ENCODE measurements at places on chromosomes 6 and 20.

DNA sequence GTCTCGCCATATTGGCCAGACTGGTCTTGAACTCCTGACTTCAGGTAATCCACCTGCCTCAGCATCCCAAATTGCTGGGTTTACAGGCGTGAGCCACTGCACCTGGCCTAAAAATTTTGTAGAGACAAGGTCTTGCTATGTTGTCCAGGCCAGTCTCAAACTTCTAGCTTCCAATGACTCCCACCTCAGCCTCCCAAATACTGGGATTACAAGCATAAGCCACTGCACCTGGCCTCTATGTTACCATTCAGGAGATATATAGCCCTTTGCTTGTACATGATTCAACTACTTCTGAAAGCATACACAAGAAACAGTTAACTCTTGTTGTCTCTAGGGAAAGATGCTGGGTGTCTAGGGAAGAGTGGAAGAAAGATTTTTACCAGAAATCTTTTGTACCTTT, 19.0 kb upstream of the NCOA3 start:
- DNase-seq: no peak

GRCh38 chr6:2890976-2891767, 11.9 kb downstream of the SERPINB9 start:
- no peak for DNase-seq

DNA sequence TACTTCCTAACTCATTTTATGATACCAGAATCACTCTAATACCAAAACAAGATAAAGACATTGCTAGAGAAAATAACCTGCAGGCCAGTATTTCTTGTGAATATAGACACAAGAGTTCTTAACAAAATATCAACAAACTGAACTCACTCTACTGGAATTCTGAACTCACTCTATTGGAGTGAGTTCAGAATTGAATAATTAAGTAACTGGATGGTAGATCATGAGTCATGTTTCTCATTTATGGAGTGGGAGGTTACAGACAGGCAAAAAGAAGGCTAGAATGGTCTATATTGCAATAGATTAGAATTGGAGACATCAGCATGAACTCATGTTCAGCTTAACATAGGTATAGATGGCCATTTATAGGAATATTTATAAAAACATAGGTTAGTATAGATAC, 26.6 kb upstream of the C6orf58 start:
- DNase-seq: peak; percentile 68

GRCh38 chr6:36544228-36544627, 3.1 kb downstream of the STK38 start:
- no peak for DNase-seq

GRCh38 chr6:52362443-52363227, 684 bp downstream of the PAQR8 start:
- peak; percentile 9 for DNase-seq

- no peak for DNase-seq
Observed at GRCh38 chr20:59577037-59577808, 27.1 kb upstream of the PHACTR3 start.

GRCh38 chr20:23585449-23585807, 17.1 kb upstream of the CST9L start:
- DNase-seq: no peak

- DNase-seq: no peak
Observed at GRCh38 chr20:58577139-58577806, 62.1 kb upstream of the APCDD1L start.

DNA sequence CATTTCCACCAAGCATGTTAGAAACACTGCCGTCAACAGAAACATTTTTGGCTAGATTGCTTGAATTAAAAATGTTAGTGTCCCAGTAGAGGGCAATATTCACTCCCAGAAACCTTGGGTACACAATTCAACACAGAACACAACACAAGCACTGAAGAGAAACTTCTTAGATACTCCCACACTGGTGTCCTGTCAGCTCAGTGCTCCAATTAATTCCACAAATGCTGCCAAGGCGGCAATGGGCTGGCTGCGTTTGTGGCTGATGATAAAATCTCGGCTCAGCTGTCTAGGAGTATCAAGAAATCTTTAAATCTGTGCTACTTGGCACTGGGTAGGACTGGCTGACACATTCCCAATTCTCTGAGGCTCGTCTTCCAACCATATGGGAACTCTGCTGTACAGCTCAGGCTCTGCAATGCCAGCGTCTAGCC, 39.3 kb downstream of the BEND3 start:
- DNase-seq: peak; percentile 12

DNA sequence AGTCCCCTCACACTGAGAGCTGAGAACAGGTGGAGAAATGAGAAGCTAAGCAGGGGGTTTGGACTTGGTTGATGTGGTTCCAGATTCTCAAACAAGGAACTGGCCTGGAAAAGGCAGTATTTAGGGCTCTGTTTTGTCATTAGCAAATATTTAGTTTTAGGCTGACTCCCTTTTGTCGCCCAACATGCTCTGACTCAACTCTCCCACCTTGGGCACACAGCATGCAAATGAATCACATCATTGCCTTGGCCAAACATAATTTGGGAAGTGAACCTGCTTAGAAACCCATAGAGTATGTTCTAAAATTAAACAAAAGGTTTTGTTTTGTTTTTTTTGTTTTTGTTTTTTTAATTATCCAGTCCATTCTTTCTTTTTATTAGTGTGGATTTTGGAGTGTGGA, 9.5 kb upstream of the UQCC2 start:
- DNase-seq: no peak

DNA sequence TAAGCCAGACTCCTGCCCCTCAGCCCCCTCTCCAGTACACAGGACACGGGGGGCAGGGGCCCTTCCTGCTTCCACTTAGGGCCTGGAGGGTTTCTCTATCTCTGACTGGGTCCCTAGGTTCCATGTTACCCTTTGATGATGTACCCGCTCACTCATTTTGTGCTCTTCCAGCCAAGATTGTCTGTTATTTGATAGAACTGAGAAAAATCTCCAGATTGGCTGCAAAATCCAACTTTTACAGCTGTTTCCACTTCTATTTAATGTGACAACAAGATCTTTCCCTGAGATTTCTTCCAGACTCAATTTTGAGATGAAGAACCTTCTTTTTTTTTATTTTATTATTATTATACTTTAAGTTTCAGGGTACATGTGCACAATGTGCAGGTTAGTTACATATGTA, 85.7 kb downstream of the TMEM170B start:
- no peak for DNase-seq

GRCh38 chr6:18495236-18495635, 108.1 kb downstream of the RNF144B start:
- no peak for DNase-seq

DNA sequence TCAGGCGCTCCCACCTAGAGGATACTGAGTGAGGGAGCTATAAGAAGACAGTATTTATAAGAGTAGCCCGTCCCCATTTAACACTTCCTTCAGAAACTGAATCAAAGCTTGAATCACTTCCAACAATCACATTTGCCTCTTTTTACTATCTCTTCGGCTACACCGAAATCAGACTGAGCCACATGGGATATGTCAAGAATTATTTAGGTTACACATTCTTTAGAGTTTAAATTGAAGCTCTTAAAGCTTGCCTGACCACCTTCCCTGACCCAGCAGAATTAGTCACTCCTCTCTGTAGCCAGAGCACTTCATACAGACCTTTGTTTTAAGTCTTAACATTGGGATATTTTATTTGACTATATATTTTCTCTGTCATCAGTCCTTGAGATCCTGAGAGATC, 163.7 kb downstream of the MAFB start:
- DNase-seq: peak; percentile 87

DNA sequence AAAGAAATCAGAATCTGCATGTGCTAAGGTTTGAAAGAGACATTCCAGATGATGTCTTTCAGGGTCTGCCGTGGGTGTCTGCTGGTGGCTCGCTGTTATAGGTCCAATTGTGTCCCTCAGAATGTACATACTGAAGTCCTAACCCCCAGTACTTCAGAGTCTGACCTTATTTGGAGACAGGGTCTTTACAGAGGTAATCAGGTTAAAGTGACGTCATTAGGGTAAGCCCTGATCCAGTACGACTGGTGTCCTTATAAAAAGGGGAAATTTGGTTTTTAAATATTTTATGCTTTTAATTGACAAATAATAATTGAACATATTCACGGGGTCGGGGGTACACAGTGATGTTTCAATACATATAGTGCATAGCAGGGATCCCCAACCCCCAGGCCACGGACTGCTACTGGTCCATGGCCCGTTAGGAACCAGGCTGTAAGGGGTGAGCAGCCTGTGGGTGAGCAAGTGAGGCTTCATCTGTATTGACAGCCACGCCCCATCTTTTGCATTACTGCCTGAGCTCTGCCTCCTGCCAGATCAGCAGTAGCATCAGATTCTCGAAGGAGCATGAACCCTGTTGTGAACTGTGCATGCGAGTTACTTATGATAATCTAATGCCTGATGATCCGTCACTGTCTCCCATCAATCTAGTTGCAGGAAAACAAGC, 33.2 kb upstream of the SLC22A23 start:
- DNase-seq: no peak

DNA sequence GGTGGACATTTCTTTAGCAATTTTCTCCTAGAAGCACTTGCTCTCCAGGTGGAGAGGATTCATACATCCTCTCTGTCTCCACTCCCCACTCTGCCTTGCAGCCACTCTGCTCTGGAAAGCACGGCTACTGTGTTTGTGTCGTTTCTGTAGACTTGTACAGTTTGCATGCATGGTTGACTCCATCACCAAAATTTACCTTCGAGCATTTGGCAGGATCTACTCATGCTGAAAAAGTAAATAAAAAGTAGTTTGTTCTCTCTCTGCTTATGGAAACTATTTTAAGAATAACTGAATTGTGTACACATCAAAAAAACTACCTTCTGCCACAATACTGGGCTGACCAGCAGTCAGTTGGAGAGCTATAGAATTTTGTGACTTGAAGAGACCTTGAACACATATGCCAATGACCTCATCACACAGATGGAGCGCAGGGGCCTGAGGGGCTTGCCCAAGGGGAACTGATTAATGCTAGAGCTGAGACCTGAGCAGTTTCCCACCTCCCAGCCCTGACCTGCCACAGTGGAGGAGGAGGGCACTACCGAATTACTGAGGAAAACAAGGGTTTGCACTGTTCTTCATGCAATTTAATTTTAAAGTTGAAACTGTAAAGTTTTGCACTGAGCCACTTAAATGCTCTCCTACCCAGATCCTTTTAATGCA, 33.7 kb upstream of the FOXQ1 start:
- no peak for DNase-seq

DNA sequence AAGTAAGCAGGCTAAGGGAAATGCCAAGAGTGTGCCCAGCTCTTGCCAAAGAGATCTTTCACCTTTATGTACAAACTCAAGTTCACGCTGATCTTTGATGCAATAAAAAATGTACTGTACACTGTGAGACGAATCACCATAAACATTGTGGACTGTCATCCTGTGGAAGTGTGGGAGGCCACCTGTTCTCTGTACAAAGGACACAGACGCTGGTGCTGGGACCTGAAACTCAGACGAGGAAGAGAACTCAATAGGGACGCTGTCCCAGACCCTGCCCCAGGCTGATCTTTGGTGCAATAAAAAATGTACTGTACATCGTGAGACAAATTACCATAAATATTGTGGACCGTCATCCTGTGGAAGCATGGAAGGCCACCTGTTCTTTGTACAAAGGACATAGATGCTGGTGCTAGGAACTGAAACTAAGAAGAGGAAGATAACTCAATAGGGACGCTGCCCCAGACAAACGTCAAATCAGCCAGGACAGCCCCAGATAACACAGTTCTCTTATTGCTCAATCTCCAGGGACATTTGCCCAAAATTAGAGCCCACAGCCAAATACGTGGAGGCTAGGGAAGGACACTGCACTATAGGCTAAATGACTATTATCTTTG, 312.7 kb upstream of the SGK1 start:
- DNase-seq: no peak

GRCh38 chr6:11425431-11425871, 112.1 kb upstream of the TMEM170B start:
- DNase-seq: peak; percentile 33

All from fibroblast of skin of right biceps (primary cell).